Femur (tissue), 1 donor: ENCODE measurements at places on chromosomes 1 and 21.

DNA sequence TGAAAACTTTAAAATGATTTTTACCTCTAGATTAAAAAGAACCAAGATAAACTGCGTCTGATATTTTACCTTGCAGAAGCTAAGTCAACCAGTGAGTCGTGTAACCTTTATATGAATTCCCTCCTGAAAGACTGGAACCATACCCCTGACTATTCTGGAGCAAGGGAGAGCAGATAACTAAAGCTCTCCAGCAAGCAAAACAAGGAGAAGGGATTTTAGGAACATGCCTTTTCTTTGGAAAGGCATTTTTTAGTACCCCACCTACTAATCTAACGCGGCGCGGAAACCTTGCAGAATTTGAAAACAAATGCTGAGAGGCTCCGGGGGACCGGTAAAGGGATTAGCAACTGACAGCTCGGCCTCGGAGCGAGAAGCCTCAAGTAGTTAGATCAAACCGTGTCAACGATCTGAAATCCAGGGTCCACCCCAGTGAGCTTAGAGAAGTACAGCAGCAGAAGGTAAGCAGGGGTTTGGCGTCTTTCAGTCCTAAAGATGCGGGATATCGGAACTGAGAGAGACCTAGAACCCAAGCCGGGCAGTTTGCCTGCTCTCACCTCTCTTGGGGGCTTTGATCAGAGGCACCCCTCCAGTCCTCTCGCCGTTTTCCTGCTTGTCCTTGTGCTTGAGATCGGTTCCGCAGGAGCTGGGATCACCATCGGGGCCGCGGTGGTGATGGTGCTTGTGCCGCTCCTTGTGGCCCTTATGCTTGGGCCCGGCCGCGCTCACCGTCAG, 954 bp downstream of the RSBN1 start:
- DNase-seq: peak; percentile 71

DNA sequence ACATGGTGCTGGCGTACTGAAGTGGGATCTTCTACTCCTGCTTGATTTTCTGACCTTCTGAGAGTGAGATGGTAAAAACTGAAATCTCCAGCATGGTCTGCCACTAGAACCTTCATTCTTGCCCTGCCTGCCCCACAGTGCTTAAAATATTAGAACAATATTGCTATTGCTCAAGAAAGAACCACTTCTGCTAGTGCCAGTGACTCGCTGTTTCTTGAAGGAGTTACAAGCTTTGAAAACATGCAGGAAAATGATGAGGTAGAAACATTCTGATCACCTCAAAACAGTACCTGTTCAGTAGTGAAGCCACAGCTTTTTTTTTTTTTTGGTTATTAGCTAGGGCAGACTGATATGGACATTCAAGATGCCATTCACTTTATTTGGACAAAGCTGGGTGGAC, 95.3 kb downstream of the BACH1 start:
- no peak for DNase-seq

DNA sequence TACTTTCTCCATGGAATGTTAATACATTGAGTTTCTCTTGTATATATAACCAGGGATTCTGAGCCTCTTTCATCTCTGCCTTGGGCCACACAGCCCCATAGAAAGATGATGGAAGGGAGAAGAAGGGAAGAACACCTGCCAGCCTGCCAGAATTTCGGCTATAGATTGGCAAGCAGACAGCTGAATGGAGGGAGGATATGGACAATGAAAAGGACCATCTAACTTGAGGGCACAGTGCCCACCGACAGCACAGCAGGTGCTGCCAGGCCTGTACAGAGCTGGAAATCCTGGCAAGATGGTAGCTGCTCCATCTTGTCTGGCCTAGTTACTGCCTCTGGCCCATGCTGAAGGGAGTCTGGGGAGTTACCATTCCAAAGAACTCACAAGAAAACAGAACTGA, 244.3 kb downstream of the FGGY start:
- DNase-seq: no peak

- no peak for DNase-seq
Observed at GRCh38 chr1:235923466-235924021, 56.8 kb upstream of the LYST start.

GRCh38 chr1:24284156-24284471, 35.0 kb upstream of the GRHL3 start:
- no peak for DNase-seq
